ENCODE measurements at places on chromosomes 11 and 22.

GRCh38 chr11:64544616-64545296 lies 46.3 kb upstream of the SLC22A12 start:
- DNase-seq, result no peak

DNA sequence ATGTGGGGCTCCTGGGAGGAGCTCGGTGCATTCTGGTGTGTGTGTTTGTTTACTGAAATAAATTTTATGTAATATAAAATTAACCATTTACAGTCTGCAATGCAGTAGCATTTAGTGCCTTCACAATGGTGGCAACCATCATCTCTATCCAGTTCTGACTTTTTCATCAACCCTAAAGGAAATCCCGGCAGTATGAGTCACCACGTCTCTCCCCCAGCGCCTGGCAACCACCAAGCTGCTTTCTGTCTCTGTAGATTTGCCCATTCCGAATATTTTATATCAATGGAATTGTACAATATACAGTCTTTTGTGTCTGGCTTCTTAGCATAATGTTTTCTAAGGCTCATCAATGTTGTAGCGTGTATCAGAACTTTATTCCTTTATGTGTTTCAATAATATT lies 300.5 kb downstream of the MIAT start:
- no peak for DNase-seq

DNA sequence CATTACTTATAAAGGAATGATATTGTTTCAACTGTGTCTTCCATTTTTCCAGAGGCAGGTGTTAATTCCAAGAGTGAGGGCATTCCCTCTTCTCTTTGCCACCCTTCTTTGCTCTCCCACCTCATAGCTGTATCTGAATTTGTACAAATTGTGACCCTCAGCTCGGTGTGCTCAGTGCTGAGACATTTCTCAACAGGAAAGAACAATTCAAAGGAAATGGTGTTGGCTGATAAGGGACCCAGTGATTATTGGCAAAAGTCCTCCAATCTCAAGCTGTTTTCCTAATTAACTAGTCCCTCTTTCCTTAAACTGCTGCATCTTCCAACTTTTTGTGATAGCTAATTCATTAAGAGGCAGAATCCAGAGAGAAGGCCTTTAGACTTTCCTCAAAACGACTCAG lies 408.9 kb upstream of the SYN3 start:
- DNase-seq, result no peak

- no peak for DNase-seq
Measured at GRCh38 chr22:50723991-50724390, 14.0 kb upstream of the ACR start.

DNA sequence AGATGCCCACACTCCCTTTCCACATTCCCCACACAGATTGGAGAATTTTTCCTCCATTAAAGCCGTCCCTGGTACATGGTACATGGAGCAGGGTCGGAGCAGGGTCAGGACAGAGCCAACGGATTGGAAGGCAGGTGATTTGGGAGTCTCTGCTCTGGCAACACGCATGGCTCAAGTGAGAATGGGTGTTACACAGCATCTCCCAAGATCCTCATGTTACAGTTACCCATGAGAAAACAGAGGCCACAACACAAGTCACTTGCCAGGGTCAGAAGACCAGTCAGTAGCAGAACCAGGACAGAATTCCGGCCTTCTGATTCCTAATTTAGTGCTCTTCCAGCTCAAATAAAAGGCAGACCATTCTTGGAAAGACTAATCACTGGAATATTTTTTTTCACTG lies 7.7 kb upstream of the F2 start:
- DNase-seq, result no peak

DNA sequence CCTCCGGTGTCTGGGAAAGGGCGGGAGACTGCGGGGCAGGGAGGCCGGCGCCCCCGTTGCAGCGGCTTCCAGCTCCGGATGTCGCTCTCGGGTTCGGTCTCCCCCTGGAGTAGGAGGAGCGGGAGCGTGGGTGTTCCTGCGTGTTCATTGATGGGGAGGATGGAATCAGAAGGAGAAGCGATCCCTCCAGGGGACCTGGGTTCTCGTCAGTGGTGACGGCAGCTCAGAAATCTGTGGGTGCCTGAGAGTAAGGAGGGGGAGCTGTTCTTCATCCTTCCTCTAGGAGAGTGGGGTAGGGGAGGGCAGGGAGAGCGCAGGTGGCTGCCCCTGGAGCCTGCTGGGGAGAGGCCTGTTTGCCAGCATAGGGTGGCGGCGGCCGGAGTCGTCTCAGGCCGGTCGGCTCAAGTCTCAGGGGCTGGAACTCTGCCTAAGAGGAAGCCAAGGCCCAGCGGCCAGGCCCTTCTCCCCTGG lies 1.1 kb downstream of the UBASH3B start:
- no peak for DNase-seq

GRCh38 chr11:125621995-125622394 lies 3.0 kb upstream of the CHEK1 start:
- no peak for DNase-seq

DNA sequence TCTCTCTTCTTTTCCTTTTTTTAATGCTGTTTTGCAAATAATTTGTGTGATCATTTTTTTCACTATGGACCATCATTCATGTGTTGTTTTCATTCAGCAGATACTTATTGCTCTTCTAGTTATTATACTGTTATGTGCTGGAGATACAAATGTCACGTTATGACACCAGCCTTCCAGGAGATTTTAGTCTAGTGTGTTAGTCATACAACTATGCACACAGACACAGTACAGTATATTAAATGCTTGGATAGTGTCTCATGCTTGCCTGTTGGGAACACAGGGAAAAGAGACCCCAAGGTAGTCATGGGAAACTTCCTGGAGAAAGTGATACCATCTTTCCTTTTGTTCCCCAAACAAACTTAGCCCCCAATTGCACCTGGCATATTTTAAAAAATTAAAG lies 116.1 kb downstream of the UVRAG start:
- no peak for DNase-seq

DNA sequence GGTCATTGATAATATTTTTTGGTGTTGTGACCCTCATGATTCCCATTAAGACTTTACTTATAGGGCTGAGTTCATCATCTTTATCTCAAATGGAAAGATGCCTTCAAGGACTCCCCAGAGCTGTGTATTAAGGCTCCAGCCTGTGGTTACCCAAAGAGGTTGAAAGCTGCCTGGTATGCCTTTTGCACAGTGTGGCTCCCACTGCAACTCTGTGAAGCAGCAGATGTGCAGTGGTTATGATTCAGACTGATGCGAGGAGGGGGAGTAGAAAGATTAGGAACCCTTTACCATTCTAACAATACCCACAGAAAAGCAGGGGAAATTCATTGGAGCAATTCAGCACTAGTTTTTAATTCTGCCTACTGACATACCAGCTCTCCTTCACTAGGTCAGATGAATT lies 560.0 kb downstream of the INSC start:
- no peak for DNase-seq

GRCh38 chr11:73185680-73186293 lies 32.3 kb upstream of the P2RY2 start:
- no peak for DNase-seq

DNA sequence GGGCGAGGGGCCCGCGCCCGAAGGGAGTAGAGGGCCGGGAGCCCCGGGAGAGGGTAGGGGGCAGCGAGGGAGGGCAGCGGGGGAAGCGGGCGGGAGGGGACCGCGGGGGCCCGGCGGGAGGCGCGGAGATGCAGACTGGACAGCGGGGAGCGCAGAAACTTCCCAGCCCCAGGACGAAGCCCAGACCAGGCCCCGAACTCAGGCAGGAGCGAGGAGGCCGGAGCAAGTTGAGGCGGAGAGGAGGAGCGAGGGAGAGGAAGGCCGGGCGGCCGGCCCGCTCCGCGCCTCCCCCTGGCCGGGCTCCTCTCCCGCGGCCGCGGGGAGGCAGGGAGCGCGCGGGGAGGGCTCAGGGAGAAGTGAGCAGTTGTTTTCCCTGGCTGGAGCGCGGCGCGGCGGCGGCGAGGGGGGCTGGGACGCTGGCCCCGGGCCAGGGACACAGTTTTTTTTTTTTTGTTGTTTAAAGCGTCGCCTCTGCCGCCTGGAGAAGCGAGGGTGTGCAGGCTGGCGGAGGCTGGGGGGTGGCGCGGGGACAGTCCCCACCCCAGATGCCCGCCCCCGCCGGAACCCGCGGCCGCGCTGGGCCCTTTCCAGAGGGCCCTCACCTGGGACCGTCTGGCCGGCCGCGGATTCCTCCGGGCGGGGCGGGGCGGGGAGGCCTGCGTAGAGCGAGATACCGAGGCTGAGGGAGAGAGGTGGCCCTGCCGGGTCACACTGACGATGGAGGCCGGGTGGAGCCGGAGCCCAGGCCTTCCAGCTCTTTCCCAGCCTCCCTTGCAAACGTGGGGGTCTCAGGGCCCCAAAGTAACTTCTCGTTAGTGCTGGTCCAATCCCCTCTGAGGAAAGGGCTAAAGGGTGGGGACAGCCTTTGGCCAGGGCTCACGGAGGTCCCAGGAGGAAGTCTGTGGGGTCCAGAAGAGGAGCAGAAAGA lies at the start of gene LTBP3:
Gene LTBP3 (minus strand): TSS at position 358 of the 928 bp plus-strand sequence. CDS start 400 bp downstream, outside the sequence.
- DNase-seq, result no peak

DNA sequence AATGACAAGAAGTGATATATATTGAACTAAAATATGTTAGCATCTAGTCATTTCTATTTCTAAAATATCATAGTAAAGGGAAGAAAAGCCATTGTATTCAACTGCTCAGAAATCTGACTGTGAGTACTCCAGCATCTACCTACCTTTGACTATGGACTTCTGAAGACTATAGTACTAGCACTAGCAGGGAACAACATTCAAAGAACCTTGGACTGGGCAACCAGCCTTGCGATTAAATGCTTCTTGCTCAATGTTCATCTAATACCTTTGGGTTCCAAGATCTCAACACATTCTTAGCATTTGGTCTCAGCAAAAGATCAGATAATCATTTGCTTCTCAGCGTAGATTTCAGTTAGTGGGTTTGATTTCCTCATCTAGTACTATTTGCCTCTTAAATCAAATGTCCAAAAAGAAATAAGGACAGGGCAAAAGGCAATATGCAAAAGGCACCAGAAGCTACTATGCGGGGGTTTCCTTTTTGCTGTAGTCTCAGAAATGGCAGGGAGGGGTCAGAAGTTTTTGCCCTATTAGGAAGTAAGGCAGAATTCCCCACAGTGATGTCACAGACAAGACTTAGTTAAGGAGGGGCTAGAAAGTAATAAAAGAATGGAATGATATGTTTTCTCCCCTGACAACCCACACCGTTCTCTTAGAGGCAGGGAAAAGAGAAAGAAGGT lies 80.6 kb downstream of the GAB2 start:
- no peak for DNase-seq

- no peak for DNase-seq
Measured at GRCh38 chr22:44604991-44605390, 97.0 kb upstream of the PRR5 start.

DNA sequence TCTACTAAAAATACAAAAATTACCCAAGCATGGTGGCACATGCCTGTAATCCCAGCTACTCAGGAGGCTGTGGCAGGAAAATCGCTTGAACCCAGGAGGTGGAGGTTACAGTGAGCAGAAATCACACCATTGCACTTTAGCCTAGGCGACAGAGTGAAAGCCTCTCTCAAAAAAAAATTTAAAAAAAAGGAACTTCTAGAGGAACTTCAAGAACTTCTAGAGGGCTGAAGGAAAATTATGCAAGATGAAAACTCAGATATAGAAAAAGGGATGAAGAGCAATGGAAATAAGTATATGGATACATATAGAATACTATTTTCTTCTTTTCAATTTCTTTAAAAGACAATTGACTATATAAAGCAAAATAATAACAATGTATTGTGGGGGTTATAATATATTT lies 51.2 kb upstream of the PRR5 start:
- DNase-seq, result no peak

GRCh38 chr11:98710026-98710425 lies 310.7 kb upstream of the CNTN5 start:
- DNase-seq, result no peak

DNA sequence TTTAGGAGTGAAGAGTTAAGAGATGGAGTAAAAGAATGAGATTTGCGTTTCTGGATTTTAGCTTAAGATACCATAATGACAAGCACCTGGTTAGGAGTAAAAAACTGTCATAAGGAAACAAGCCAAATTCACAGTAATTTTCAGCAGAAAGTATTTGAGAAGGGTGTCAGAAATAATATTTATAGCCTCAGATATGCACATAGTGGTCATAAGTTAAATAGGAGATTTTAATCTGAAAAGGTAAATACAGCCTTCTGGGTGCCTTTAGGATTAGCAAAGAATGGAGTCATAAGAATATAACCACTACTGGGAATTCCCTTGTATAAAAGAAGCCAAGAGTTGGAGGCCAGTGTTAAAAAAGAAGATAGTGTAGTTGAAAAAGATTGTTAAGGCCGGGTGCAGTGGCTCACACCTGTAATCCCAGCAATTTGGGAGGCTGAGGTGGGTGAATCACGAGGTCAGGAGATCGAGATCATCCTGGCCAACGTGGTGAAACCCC lies 160.1 kb downstream of the SWAP70 start:
- DNase-seq, result no peak

GRCh38 chr22:46965555-46966494 lies 203.4 kb downstream of the TBC1D22A start:
- no peak for DNase-seq

DNA sequence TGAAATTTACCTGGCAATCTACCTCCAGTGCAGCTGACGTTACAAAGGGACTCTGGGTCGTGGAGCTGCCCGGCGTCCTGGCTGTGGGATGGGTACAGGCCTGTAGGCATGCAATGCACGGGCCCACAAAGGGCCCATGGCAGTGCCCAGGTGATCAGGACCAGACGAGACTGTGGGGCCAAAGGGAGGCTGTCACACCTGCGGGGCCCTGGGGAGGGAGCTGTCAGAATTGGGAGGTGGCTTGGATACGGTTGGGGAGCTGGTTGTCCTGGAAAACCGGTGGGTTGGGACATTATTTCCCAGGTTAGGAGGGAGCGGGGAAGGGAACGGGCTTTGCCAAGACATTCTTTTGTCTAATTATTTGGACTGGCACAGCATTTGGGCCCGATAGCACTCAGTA lies 958.5 kb downstream of the BRD1 start:
- no peak for DNase-seq

DNA sequence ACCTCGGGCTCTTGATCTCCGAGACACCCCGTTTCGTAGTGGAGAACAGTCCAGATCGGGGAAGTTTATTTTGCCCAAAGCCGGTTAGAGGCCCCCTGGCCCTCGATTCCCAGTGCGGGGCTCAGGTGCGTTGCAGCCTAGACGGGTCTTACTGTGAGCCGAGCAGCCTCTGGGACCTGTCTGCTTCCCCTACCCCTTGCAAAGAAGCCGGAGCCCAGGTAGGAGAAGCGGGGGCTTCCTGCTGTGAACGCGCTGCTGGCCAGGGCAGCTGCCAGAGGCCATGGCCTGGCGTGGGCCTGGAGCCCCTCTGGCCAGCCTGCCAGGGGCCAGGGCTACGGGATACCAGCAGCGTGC lies 621 bp downstream of the TSPO start:
- DNase-seq, result no peak

DNA sequence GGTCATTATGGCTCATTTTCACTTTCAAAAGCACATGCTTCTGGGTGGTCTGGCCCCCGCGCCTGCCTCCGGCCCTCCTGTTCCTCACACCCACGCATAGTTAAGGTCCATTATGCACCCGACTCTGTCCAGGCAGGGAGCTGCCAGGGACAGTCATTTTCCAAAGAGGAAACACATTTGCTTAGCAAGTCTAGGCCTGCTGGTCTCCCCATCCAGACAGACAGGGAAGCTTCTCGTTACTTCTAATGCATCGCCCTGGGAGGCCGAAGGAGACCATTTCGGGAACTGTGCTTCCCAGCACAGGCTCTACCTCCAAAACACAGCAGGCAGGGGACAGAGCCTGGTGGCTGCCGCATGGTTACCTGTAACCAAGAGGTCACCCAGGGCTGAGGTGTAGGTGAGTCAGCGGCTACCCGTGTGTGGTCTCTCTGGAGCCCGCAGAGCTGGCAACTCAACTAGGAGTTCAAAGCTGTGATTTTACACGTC lies 87.1 kb upstream of the SHANK2 start:
- no peak for DNase-seq

- DNase-seq, result no peak
Measured at GRCh38 chr22:16658068-16658467, 65.5 kb upstream of the CCT8L2 start.

- DNase-seq, result no peak
Measured at GRCh38 chr11:76074148-76075095, 131.9 kb downstream of the WNT11 start.
